ENCODE measurements at places on chromosomes 5 and 9. TPM values are rescaled to one million over a fixed set of nuclear protein-coding genes. Genes with fewer than 3 reads are reported as not detected.

Gene PCDHA11
- total RNA-seq = under 0.01 TPM

Gene CSNK1G3
- 17.4 TPM for total RNA-seq

Gene PAEP
- not detected for total RNA-seq

Gene CXCL14
- 160 TPM for total RNA-seq

Gene IL12B
- not detected for total RNA-seq

Gene ANKRD20A1
- total RNA-seq = 1.8 TPM

Gene RHOBTB3
- 4.7 TPM for total RNA-seq

Gene RALGDS
- total RNA-seq = 53.8 TPM

Gene OR1J2
- not detected for total RNA-seq

Gene IL9
- not detected for total RNA-seq

- no peak for DNase-seq
Observed at GRCh38 chr5:168238463-168238862, 53.0 kb upstream of the WWC1 start.

GRCh38 chr5:116616876-116617275 is 42.3 kb upstream of the SEMA6A start:
- DNase-seq = no peak

DNA sequence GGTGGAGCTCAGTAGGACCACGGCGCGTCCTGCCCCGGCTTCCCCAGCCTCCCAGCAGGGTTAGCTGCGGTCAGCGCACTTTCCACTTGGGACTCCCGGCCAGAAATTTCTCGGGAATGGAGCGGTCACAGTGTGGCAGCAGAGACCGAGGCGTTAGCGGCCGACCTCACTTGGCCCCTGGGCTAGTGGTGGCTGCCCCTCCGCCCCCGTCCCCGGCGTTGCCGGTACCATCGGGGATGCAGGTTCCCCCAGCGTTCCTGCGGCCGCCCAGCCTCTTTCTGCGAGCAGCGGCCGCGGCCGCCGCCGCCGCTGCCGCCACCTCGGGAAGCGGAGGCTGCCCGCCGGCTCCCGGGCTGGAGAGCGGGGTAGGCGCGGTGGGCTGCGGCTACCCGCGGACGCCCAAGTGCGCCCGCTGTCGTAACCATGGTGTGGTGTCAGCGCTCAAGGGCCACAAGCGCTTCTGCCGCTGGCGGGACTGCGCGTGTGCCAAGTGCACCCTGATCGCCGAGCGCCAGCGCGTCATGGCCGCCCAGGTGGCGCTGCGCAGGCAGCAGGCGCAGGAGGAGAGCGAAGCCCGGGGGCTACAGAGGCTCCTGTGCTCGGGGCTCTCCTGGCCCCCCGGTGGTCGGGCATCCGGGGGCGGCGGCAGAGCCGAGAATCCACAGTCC is 460 bp downstream of the DMRTA1 start:
- DNase-seq = no peak

DNA sequence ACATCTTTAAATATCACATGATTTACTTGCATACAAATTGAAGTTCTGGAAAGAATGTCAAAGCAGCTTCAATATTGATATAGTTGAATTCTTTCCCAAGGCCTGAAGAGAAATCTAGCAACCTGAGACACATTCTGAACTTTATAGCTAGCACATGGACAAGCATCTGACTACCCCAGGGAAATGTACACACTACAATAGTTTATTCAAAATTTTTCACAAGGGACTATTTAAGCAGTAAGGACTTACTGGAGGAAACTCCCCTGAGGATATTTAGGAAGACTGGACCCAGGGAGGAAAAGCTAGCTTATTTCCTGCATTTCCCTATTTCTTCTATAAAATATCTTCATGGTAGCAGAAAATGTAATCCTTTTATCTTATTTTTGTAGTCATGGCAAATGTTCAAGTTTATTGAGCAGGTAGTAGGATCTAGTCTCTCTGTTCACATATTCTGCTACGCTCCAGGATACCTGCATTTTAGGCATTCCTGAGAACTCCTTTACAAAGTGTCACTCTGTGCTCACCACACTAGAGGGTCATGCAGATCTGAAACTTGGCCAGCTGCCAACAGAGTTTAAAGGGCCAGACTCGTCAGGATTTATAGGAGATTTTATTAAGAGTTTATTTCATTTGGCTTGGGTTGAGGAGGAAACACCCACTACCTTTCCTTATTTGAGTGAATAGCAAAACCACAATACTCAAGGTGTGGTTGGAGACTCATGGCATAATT is 348.4 kb upstream of the FTMT start:
- DNase-seq = no peak

DNA sequence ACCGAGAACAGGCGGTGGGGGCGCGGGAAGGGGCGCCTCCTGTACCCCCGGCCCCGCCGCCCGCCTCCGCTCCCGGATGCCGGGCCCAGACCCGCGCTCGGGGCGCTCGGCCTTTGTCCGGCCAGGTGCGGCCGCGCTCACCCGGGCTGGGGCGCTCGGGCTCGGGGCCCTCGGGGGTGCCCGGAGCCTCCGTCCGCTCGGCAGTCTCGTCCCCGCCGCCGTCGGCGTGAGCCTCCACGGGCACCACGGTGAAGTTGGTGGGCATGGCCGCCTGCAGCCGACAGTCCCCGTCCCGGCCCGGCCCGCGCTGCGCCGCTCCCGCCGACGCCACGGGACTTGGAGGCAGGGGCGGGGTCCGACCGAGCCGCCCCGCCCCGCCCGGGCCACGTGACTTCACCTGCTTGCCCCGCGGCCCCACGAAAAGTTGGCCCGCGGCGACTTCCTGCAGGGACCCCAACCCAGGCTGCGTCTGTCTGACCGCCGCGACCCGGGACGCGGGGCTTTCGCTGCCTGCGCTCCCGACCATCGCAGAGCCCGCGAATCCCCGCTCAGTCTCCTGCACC is at the start of gene SLC12A7:
Gene SLC12A7 (minus strand): TSS at position 337 of the 563 bp plus-strand sequence. CDS start 72 bp downstream, at position 265.
- DNase-seq = no peak

GRCh38 chr5:38529955-38530646 is 26.3 kb downstream of the LIFR start:
- no peak for DNase-seq

DNA sequence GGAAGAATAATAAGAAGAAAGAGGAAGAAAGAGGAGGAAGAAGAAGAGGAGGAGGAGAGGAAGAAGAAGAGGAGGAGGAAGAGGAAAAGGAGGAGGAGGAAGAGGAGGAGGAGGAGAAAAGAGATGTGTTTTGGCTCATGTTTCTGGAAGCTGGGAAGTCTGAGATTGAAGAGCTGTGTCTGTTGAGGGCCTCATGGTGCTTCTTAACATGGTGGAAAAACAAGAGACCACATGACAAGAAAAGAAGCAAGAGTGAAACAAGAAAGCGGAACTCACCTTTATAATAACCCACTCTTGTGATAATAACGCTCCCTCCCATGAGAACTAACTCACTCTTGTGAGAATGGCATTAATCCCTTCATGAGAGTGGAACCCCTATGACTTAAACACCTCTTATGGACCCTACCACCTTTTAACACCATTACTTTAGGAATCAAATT is 36.1 kb upstream of the RANBP6 start:
- DNase-seq = no peak

GRCh38 chr5:78719504-78720219 is 71.1 kb upstream of the LHFPL2 start:
- no peak for DNase-seq

DNA sequence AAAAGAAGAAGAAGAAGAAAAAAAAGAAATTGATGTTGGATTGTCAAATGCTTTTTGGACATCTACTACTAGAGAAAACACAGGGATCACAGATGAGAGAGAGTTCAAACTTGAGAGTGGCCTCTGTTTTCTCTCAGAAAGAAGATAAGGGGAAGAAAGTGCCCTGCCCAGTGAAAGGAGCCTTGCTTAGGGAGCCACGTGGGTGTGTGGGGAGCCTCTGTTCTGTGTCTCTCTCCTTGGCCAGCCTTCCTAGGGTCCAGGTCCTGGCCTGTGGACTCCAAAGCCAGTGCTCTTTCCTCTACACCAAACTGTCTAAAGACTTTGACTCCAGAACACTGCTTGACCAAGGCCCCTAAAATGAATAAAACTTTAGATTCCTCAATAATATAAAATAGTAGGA is 22.0 kb upstream of the COL15A1 start:
- no peak for DNase-seq

- no peak for DNase-seq
Observed at GRCh38 chr5:139155333-139155732, 42.8 kb downstream of the SIL1 start.

DNA sequence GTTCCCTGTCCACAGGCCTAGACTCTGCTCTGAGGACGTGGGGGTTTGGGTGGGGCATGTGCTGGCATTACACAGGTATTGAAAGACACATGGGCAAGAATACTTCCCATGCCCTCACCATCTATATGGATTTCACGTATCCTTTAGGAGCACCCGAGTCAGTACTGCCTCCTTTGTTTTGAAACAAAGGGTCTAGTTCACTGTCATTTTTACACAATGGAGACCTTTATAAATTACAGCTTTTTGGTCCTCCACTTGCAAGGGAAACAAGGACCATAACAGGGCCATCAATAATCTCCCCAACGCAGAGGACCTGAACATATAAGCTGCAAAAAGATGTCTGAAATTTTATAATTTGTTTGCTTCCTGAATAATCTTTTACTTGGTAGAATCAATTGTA is 24.9 kb upstream of the CRHBP start:
- no peak for DNase-seq

DNA sequence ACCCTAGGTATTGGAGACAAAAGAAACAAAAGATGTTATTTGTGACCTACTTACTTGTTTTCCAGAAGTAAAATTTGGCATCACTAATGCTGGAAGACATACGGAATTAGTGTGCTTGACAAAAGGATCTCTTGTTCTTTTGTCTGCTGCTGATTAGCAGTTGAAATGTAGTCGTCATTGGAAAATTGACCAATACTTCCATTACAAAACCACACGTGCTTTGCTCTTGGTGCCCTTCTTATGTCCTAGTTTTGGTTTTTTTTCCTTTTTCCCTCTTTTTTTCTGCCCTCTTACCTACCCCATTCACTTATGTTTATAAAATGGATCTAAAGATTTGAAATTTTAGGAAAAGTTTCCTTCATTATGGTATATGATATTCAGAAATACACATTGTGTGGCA is 197.4 kb downstream of the FER start:
- no peak for DNase-seq

GRCh38 chr5:19626211-19626610 is 361.8 kb downstream of the CDH18 start:
- no peak for DNase-seq

DNA sequence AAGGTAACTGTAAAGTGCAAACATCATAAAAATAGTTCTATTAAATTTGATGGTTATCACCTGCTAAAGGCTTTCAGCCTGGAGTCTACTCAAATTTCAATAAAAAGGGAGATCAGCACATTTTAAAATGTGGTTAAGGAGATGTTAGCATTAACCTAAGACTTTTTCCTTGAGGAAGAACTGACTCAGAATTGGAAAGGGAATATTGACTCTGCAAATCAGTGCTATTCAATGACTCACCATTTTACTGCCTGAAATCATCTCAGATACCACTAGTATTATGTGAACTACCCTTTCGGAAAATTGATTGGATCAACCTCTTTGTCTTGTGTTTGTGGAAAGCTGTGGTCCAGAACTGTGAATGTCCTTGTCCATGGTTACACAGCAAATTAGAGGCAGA is 113.3 kb downstream of the ADRB2 start:
- no peak for DNase-seq

GRCh38 chr9:123002754-123003153 is 30.7 kb upstream of the GPR21 start:
- no peak for DNase-seq

DNA sequence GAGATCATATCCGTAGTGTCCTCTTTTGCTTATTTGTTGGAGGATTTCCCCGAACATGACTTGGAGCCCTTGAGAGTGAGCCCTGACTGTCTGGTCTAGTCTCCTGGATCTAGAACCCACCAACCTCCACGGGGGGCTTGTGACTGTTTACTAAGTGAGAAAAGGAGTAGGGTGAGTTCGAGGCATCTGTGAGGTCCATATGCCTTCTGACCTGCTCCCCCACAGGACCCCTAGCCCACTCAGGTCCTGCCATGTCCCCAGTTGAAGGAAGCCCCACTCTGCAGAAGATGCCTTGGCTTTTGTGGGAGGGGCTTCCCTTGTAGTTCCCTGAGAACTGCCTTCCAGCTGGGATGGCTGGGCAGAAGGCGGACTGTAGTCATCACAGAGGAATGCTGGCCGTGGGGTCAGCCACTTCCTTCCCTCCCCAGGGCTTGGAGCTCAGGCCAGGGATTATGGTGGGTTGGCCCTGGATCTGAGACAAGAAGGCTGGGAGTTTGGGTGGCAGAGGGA is 7.0 kb upstream of the IRF1 start:
- DNase-seq = no peak

DNA sequence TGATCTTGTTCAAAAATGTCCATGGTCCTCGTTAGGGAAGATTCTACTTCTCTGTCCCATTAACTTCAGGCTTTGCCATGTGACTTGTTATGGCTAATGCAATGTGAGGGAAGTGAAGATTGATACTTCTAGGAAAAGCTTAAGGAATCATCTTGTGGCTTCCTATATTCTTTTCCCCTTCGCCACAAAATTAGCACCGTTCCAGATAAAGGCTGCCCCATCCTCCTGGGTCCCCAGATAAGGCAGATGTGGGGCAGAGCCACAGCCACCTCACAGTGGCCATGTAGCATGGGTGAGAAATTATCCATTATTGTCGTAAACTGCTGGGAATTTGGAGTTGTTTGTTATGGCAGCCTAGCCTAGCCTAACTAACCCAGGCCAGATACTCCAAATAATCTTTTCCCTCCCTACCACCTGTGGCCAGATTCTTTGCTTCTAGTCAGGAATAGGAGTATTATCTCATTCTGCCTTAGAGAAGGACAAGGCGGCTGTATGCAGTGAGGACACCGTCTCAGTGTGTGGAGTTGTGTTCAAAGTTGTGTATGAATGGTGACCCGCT is 31.9 kb upstream of the BOD1 start:
- no peak for DNase-seq

DNA sequence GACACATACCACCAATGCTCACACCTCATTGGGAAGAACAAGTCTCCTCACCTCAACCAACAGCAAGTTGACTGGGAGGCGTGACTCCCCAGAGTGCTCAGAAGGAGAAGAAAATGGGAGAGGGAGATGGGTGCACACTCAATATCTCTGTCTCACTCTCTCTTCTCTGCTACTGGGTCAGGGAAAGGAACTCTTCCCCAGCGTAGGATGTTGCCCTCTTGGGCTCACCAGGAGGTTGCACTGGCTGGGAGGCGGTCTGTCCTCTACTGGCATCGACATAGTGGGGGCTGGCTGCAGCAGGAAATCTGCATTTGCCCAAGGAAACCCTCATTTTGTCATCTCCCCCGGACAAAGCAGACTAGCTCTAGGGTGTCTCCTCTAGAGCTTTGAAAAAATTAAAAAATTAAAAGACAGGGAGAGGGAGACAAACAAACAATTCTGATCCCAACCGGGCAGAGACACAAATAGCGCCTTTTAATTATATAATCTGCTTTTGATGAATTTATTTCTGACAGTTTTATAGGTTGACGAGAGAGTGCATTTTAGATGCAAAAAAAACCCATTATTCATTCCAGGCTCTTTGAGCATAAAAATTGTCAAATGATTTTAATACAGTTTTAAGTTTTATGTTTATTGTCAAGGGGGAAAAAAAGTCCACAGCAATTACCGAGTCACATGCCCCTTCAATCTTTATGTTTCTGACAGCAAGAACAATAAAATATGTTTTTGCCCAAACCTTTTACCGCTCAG is 179.3 kb upstream of the MVB12B start:
- DNase-seq = no peak

GRCh38 chr9:33453286-33453860 is 6.0 kb upstream of the AQP3 start:
- DNase-seq = no peak

GRCh38 chr5:139869042-139869790 is 73.6 kb downstream of the PSD2 start:
- no peak for DNase-seq

All from esophagus squamous epithelium (tissue), 5 donors.